ENCODE measurements at places on chromosomes 1 and 21. TPM values are rescaled to one million over a fixed set of nuclear protein-coding genes. Genes with fewer than 3 reads are reported as not detected.

GRCh38 chr1:56355918-56356317 lies 223.4 kb downstream of the PLPP3 start:
- DNase-seq, result no peak
- no peak overlapping the region for H3K4me3 ChIP-seq
- H3K27me3 ChIP-seq, result no peaks in the 10 kb centered on the region

- no peaks in the 10 kb centered on the region for H3K36me3 ChIP-seq
- H3K27me3 ChIP-seq, result no peaks in the 10 kb centered on the region
- no peak overlapping the region for H3K4me3 ChIP-seq
- no peak overlapping the region for H3K27ac ChIP-seq
Measured at GRCh38 chr1:39877980-39878956, 5.0 kb downstream of the TRIT1 start.

GRCh38 chr1:89604414-89604735 lies 28.5 kb upstream of the LRRC8C start:
- no peaks in the 10 kb centered on the region for H3K27me3 ChIP-seq
- peaks cover 5% of the 10 kb centered on the region for H3K4me1 ChIP-seq
- no peaks in the 10 kb centered on the region for H3K36me3 ChIP-seq
- no peak for DNase-seq

- H3K4me3 ChIP-seq, result no peak overlapping the region
- no peak for DNase-seq
- peaks cover 16% of the 10 kb centered on the region for H3K4me1 ChIP-seq
- peaks cover 18% of the 10 kb centered on the region for H3K36me3 ChIP-seq
- no peak overlapping the region for H3K27ac ChIP-seq
Measured at GRCh38 chr1:10181154-10181553, 29.2 kb upstream of the KIF1B start.

- H3K27ac ChIP-seq, result no peak overlapping the region
- H3K4me1 ChIP-seq, result peaks cover 21% of the 10 kb centered on the region
- H3K4me3 ChIP-seq, result no peak overlapping the region
- DNase-seq, result no peak
- H3K27me3 ChIP-seq, result no peaks in the 10 kb centered on the region
Measured at GRCh38 chr1:203526572-203526971, 32.6 kb downstream of the OPTC start.

- no peak overlapping the region for H3K4me3 ChIP-seq
- H3K27me3 ChIP-seq, result no peaks in the 10 kb centered on the region
- peaks cover 27% of the 10 kb centered on the region for H3K4me1 ChIP-seq
- H3K36me3 ChIP-seq, result no peaks in the 10 kb centered on the region
Measured at GRCh38 chr21:45109831-45110492, 35.6 kb downstream of the ADARB1 start.

- H3K27me3 ChIP-seq, result peaks cover 12% of the 10 kb centered on the region
- no peak overlapping the region for H3K4me3 ChIP-seq
- DNase-seq, result no peak
- H3K27ac ChIP-seq, result no peak overlapping the region
- no peaks in the 10 kb centered on the region for H3K36me3 ChIP-seq
- H3K4me1 ChIP-seq, result no peaks in the 10 kb centered on the region
Measured at GRCh38 chr1:205376739-205377138, 20.0 kb upstream of the KLHDC8A start.

DNA sequence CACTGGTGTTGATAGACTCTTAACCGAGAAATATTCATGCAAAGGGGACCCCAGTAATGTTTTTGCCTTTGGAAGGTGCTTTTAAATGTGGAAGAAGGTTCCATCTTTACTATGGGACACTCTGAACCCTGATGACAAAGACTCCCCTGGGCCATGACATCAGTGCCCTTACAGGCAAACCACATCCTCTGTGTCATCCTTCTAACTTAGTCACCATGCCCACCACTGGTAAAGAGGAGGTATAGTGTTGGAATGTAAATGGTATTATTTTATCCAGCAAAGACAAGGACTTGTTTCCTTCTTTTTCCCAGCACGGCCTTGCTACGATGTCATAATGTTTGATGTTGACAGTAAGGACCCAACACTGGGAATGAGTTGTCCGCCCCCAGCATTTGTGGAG lies 12.6 kb downstream of the METTL13 start:
- no peaks in the 10 kb centered on the region for H3K4me1 ChIP-seq
- no peak for DNase-seq
- H3K36me3 ChIP-seq, result peaks cover 71% of the 10 kb centered on the region
- H3K27me3 ChIP-seq, result no peaks in the 10 kb centered on the region

- no peaks in the 10 kb centered on the region for H3K27me3 ChIP-seq
- no peaks in the 10 kb centered on the region for H3K4me1 ChIP-seq
- H3K27ac ChIP-seq, result no peak overlapping the region
- no peaks in the 10 kb centered on the region for H3K36me3 ChIP-seq
- H3K4me3 ChIP-seq, result no peak overlapping the region
- DNase-seq, result no peak
Measured at GRCh38 chr1:56780128-56780750, 39.0 kb downstream of the FYB2 start.

DNA sequence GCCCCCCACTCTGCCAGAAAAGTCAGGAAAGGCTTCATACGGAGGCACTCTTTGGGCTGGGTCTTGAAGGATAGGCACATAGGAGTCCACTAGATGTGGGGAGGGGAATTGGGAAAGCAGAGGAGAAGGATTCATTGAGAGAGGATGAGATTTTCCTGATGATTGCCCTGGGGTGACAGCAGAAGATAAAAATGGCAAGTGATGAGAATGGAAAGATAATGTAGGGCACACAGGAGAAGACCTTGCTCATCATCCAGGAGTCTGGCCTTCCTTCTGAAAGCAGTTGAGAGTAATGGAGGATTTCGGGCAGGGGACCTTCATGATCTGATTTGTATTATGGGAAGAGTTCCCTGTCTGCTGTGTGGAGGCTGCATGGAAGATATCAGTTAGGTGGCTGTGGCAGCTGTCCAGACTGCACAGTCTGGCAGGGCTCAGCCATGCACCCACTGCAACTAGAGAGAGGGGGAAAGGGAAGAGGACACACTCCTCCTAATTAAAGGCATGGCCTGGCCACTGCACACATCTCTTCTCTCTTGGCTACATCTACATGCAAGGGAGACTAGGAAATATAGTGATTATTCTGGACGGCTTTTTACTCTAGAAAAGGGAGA lies 9.6 kb upstream of the FABP3 start:
- peak; percentile 32 for DNase-seq
- peak overlapping the region; percentile 88 for H3K27ac ChIP-seq
- H3K4me1 ChIP-seq, result peaks cover 39% of the 10 kb centered on the region

The GLRX2 gene
- total RNA-seq, result 18.4 TPM

The TIE1 gene
- total RNA-seq, result 32.7 TPM

The MRPL24 gene
- total RNA-seq, result 65.0 TPM

The GNB1 gene
- total RNA-seq, result 52.3 TPM

The C1QB gene
- 18.5 TPM for total RNA-seq

The SAMD13 gene
- 9.1 TPM for total RNA-seq

Data from muscle of leg (tissue), 16 donors.